Left colon (tissue), 2 donors: ENCODE measurements at places on chromosomes 4 and X.

DNA sequence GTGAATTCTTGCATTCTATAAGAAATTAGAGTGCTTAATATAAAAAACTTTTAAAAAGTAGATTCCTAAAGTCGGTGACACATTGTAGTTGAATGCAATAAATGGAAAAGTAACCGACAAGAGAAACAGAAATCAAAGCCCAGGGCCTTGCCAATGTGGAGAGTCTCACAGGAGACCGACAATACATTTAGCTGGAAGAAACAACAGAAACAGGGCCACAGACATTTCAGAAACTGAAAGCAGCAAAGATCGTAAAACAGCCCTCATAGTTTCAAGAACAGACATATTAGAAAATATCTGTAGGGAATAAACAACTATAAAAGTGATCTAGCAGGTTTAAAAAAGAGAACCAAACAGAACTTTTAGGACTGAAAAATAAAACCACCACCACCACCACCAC lies 49.5 kb downstream of the STAP1 start:
- no peak for DNase-seq

DNA sequence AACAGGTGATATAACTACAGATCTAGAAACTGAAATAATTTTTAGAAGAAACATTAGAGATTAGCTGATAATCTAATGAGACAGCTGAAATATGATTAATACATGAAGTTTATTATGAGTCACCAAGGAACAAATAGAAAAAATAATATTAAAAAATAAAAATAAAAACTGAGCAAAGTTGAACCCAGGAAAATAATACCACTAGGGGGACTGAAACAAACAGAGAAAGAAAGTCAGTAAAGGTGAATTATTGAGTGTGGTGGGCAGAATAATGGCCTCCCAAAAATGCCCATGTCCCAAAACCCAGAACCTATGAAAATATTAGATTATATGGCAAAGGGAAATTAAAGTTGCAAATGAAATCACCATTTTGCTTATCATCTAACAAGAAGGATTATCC lies 820.7 kb upstream of the INTU start:
- DNase-seq, result no peak

DNA sequence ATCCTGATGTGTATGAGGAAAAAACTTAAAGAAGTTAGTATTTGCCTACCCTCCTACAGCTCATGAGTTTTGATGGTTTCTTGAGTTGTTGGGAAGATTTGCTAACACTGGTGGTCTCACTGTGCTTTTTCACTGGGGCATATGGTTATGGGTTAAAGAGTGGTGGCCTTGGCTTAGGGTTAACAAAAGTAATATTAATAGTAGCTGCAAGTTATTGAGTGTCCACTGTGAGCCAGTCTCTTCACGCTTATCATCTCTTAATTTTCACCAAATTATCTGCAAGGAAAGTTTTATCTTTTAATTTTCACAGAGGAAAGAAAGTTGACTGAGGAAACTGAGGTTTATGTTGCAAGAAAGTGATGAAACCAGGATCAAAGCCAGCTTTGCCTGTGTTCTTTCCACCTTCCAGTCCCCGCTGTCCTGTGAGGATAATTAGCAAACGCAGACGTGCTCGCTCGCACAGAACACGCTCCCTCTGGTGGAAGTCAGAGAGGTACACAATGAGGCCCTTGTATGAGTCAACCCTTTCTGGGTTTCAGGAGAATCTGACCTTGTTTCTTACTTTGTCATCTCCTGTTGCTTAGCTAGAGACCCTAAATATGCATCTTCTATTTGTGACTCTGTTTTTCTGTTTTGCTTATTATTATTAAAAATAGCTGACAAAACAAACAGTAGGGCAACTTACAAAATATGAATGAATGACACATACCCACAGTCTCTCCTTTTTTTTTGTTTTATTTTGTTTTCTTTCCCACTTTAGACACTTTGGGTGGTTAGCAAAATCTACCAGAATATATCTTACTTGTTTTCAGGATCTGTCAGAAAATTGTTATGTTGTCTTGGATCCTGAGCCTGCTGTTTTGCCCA lies 94.3 kb downstream of the DDIT4L start:
- DNase-seq, result peak; percentile 41

DNA sequence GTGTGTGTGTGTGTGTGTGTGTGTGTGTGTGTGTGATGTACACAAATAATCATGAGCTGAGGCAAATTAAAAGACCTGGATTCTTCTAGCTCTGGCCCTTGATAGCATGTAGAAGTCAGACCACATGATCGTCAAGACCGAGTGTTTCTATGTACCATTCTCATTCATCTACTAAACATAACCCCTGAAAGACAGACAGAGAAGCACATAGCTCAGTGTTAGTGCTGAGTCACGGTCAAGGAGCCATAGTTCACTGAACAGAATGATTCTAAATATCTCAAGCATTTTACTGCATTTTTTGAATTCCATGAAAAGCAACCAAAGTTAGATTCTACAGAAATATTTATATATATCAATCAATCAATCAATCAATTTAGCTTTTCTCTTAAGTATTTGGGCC lies 412.3 kb upstream of the CXorf51A start:
- no peak for DNase-seq

GRCh38 chr4:184807256-184807655 lies 18.5 kb downstream of the ACSL1 start:
- DNase-seq, result no peak

DNA sequence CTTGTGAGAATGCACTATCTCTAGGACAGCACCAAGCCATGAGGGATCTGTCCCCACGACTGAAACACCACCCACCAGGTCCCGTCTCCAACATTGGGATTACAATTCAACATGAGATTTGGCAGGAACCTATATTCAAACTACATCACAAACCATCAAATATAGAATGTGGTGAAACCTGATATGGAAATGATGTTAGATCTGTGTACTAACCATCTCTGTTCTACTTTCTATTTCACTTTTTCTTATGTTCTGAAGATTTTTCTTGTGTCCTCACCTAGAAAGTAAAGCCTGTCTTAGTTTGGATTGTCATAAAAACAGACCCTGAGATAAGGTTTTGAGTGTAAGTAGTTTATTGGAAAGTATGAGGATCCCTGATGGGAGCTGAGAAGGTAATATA lies 37.8 kb upstream of the TACR3 start:
- no peak for DNase-seq

DNA sequence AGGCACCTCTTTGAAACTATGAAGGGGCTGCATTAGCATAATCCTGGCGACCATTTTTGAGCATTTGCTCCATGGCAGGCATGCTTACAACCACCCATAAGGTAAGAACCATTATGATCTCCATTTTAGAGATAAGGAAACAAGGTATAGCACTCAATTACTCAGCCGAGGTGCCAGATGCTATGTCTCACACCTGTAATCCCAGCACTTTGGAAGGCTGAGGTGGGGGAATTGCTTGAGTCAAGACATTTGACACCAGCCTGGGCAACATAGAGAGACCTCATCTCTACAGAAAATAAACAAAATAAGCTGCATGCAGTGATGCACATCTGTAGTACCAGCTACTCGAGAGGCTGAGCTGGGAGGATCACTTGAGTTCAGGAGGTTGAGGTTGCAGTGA lies 43.6 kb downstream of the TIGD4 start:
- DNase-seq, result no peak

DNA sequence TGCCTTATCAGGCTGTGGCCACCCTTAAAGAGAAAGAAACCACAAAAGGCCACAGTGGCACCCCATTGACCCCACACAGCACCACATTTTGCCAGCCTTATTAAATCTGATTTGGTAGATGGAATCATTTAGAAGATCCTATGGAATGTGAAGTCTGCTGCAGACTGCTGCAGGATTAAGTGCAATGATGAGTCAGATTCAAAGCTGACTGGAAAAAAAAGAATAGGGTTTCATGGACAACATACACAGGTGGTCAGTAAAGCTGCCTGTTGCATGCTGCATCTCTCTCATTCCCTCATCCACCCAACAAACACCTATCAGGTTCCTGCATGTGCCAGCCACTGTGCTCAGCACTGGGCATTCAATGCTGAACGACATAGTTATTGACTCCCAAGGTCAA lies 56.6 kb downstream of the CHST7 start:
- no peak for DNase-seq

DNA sequence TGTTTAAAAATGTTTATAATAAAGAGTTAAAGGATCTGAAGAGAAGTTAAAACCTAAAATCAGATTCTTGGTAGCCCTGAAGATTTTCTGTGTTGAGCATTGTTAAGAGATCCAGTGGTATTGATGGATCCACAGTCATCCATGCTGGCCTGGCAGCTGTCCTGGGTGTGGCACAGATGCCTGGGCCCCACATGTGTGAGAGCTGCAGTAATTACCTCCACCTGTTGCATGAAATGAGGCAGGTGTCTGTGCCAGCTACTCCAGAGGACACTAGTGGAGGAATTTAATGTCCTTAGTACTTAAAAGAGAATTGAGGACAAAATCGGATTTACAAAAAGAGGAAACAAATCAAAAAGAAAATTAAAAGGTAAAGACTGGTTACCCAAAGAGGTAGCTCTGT lies 44.0 kb downstream of the MGST2 start:
- peak; percentile 31 for DNase-seq

GRCh38 chr4:37666625-37667071 lies 19.5 kb downstream of the RELL1 start:
- DNase-seq, result no peak

DNA sequence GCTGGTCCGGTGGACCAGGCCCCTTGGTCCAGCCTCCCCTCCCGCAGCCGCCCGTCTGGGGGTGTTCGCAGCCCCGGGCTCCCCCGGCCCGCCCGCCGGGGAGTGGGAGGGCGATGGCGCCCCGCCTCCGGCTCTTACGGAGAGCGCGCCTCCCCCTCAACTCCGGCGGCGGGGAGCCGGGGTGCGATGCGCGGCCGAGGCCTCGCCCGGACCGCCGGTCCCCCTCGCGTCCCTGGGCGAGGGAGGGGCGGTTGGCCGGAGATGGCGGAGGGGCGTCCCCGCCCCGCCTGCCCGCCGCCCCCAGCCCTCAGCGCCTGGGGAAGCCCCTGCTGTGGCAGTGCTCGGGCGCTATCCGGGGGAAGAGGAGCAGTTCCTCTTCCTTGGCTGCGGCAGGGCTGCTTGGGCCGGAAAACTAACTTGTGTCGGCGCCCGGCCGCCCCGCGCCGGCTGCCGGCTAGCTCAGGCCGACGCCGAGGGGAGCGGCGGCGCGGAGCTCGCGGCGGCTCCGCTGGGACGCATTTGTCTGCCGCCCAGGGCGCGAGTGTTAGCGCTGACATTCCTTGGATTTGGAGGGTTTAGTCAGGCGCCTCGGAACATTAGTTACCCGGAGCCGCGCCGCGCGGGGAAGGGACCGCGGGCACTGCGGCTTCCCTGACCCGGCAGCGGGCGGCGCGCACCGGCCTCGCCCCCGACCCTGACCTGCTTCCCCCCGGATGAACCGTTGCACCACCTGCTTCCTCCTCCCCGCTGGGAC lies 994 bp downstream of the GALNT7 start:
- DNase-seq, result peak; percentile 69
